ENCODE measurements at places on chromosomes 11 and 22.

GRCh38 chr22:22761606-22761962 is 117.2 kb downstream of the GGTLC2 start:
- no peak for DNase-seq

GRCh38 chr11:65425971-65426838 is 3.6 kb downstream of the NEAT1 start:
- no peak for DNase-seq

DNA sequence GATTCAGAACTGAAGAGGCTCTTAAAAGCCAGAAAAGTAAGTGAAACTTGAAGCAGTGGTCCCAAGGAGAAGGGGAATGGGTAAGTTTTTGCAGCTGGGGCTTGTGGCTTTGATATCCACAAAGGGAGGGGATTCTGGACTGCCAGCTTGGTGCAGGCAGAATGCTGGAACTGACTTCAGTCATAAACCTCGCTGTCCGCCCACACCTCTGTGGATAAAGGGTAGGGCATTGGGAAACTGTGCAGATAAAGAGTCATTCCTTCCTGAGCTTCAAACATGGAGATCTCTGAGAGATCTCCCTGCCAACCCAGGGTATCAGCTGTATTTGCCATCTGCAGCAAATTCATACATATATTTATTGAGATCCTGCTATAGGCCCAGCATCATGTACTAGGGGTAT is 124.3 kb upstream of the OR9Q1 start:
- DNase-seq = no peak

GRCh38 chr22:25081409-25081824 is 118.2 kb upstream of the CRYBB3 start:
- DNase-seq = no peak

- no peak for DNase-seq
Measured at GRCh38 chr11:122746611-122747244, 91.2 kb downstream of the UBASH3B start.

GRCh38 chr11:124900464-124900863 is 2.8 kb upstream of the ROBO4 start:
- no peak for DNase-seq

- DNase-seq = no peak
Measured at GRCh38 chr11:5151713-5152153, 2.8 kb downstream of the OR52A1 start.

DNA sequence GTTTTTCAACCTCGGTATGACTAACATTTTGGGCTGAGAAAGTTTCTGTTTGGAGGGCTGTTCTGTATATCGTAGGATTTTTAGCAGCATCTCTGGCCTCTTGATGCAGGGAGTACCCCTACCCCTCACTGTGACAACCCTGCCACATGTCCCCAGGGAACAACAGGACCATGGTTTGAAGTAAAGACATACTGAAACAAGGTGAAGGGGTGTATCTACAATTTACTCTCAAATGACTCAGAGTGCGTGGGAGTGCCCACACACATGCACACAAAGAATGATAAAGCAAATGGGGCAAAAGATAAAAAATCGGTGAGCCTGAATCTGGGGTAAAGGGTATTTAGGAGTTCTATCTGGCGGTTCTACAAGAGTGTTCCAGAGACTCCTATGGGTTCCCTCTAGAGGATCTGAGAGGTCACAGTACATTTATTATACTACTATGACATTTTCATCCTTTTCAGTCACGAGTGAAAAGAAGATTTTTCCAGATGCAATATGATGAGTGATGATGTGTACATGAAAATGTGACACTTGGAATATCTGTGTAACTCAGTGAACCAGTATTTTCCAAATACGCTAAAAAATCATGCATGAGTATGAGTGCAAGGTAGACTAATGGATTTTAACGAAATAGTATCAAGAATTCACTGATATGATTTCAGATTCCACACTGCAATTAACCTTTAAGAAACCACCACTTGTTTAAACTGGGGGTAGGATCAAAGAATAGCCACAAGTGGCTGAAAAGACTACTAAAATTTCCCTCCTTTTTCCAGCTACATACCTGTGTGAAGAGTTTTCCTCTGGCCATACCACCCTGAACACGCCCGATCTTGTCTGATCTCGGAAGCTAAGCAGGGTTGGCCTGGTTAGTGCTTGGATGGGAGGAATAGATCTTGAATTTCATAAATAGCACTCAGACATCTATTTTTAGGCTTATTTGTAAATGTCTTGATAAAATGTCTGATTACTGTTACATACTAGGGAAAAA is 56.3 kb upstream of the YPEL1 start:
- no peak for DNase-seq

GRCh38 chr22:19869497-19870152 is 15.0 kb upstream of the GNB1L start:
- no peak for DNase-seq

- DNase-seq = no peak
Measured at GRCh38 chr11:29321293-29322132, 695.3 kb downstream of the KCNA4 start.

DNA sequence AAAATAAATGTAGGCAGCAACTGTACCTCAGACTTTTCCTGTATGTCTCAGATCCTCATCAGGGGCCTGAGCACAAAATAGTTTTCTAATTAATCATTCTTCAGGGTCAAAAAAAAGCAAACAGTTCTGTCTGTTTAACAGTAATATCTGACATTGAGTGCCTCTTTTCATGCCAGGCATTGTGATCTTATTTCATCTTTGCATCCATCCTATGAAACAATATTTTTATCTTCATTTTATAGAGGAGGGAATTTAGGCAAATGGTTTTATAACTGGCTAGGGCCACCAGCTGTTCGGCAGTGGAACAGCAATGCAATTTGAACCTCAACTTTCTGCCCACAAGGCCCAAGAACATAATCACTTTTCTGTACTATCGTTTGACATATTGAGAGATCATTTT is 145.6 kb downstream of the WNT7B start:
- no peak for DNase-seq

DNA sequence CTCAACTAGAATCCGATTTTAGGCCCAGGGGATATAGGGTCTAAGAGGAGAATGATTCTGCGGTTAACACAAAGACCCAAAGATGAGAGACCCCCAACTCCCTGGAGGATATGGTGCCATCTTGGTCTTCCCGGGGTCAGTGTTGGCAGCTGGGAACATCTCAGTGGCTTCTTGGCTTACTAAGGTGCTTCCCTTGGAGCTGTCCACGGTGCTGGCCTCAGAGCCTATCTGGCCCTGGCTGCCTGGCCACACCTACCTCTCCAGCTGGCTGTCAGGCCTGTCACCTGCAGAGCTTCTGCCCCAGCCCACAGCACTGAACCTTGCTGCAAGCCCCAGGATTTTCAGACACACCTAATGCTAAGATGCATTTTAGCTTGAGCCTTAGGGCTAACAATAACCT is 70.7 kb upstream of the THY1 start:
- no peak for DNase-seq

DNA sequence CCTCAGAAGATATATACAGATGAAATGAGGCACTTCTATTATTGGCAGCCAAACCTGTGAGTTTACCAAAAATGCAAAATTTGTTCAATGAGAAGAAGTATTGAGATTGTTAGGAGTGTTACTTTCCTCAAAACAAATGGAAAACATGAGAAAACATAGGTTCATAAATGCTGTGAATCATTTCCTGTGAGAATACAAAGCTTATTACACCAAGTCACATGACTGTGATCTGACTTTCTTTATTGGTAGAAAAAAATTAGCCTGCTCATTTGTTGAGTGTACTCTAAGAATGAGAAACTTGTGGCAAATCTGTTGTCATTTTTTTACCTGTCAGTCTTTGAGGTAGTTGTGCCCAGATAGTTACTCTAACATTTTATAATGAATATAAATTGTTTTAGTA is 215.1 kb downstream of the TMEM135 start:
- no peak for DNase-seq
